ENCODE measurements at places on chromosomes 5 and 9.

DNA sequence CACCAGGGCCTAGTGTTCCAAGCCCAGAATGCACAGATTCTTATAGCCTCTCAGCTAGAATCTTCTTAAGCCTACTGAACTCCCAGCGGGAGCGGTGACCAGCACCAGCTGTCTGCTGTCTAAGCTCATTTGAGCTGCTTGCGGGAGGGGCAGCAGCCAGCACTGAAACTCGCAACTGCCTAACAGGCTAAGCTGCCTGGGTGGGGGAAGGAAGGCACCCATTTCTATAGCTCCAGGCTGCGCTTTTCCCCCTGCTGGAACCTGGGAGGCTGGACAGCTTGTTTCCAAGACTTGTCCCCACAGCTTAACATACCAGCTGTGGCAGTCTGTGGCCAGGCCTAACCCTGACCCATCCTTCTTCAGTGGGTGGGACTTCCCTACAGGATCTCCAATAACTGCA lies 512.9 kb downstream of the EFNA5 start:
- DNase-seq = no peak

DNA sequence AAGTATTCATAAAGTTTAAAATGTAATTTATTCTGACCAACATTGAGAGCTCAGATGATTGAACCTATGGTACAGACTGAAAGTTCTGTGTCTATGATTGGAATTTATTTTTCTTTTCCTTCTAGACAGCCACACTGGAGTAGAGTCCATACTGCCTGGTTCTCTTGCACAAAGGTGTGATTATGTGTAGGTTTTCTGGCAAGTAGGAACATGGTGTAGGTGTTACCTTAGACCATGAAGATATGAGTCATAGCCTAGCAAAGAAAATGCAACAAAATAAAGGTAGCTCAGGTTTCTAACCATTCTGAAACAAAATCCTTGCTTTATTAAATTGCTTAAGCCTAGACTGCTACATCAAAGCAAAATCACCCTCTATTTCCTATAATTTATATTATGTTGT lies 143.4 kb downstream of the CDH12 start:
- DNase-seq = no peak

- no peak for DNase-seq
Observed at GRCh38 chr9:28926306-28926705, 1353.0 kb upstream of the C9orf72 start.

DNA sequence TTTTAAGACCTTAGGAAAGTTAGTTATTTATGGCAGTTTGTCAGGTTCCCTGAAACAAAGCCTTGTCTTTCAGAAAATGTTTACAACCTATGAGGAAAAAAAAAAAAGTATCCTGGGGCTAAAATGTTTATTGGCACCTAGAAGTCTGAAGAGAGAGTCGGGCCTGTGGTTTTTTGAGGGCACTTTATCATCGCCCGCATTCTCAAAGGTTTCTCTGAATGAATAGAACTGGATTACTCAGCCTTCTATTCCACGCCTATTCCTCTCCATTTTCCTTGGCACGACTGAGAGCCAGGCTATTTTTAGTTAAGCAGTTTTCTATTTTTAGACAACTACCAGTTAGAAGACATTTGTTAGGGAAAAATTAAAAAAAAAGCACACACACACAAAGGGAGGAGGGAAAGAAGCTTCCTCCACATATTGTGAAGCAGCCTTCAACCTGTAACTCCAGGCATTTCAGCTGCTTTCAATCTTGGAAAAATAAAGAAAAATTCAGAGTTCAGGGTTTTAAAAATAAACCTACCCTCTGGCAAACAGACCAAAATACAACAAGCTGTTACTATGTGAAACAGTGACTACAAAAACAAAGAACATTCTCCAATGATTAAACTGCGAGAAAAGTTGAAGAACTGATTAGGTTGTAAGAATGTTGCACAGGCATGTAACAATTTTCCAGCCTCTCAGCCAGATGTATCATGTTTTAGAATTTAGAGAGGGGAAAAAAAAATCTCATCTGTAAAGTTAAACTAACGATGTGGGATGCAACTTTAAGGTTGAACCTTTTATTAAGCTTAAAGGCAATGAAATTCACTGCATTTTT lies 97.0 kb downstream of the MEF2C start:
- no peak for DNase-seq

- no peak for DNase-seq
Observed at GRCh38 chr9:129696944-129697655, 31.7 kb downstream of the PRRX2 start.

GRCh38 chr5:174910245-174910737 lies 185.9 kb downstream of the MSX2 start:
- peak; percentile 9 for DNase-seq

DNA sequence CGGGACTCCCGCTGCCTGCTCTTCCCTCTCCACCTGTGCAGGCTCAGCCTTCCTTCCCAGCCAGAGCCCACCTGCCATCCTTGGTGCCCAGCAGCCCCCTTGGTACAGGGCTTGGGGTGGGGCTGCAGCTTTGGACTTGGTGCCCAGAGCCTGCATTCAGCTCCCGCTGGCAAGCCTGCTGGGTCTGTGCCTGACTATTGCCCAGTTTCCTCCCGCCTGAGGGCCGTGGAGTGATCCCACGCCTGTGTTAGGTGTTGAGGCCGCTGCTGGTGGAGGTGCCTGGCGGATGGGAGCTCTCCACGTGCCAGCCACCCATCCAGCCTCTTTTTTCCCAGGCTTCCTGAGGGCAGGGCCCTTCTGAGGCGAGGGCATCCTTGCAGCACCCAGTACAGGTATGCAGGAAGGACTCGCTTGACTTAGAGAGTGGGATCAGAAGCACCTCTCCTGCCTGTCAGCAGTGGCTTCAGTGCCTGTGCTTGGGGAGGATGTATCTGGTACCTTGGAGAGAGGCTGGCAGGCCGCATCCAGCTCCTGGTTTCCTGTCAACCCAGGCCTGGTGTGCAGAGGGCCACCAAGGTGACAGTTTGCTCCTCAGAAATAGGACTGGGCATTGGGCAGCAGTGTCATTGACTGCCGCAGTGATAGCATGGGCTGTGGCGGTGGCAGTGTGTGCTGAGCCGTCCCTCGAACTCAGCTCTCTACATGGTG lies 7.8 kb downstream of the RXRA start:
- no peak for DNase-seq

GRCh38 chr9:98406469-98406868 lies 151.0 kb upstream of the TBC1D2 start:
- DNase-seq = no peak

GRCh38 chr5:79825802-79826201 lies 136.2 kb downstream of the CMYA5 start:
- DNase-seq = no peak

DNA sequence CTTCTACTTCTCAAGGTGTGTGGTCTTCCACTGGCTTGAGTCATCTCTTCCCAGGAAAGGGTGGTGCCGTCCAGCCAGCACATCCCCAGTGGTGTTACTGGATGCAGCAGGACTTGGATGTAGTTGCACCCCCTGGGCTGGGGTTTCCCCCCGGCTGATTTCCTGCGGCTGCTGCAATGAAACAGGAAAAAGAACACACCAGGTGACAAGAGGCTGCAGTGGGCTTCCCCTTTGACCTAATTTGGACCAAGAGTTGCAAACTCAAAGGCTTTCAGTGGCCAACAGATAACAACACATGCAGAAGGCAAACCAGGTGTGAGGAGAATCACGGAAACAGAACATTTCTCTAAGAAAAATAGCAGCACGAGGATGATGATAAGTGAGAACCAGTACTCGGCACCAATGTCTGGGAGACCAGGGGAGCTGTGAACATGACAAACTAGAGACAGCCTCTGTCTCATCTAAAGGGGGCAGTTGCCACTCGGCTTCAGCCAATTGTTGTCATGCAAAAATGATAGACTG lies 83.7 kb downstream of the PDE6A start:
- DNase-seq = peak; percentile 19

- no peak for DNase-seq
Observed at GRCh38 chr5:79535477-79536192, 21.7 kb upstream of the HOMER1 start.

- no peak for DNase-seq
Observed at GRCh38 chr9:643966-644365, 197.5 kb upstream of the DMRT1 start.

Data from activated gamma-delta T cell treated with anti-CD3 and anti-CD28 coated beads, Interleukin-2, amount 50 U/mL, for 16 hours (primary cell).